Endothelial cell of umbilical vein (primary cell): ENCODE measurements at places on chromosomes 11 and 22. TPM values are rescaled to one million over a fixed set of nuclear protein-coding genes. Genes with fewer than 3 reads are reported as not detected.

- no peak for DNase-seq
These were observed 152.8 kb upstream of the NTM start for GRCh38 chr11:131217313-131218310.

Gene APOL4
- 0.25 and 0.33 TPM in 2 replicates for polyA plus RNA-seq

GRCh38 chr22:24920029-24920428, 26.5 kb downstream of the LHFPL7 start:
- DNase-seq, result no peak

GRCh38 chr11:134786636-134787035, 374.6 kb upstream of the B3GAT1 start:
- no peak for DNase-seq

Gene DPP3
- polyA plus RNA-seq, result 50.4 and 55.8 TPM in 2 replicates

DNA sequence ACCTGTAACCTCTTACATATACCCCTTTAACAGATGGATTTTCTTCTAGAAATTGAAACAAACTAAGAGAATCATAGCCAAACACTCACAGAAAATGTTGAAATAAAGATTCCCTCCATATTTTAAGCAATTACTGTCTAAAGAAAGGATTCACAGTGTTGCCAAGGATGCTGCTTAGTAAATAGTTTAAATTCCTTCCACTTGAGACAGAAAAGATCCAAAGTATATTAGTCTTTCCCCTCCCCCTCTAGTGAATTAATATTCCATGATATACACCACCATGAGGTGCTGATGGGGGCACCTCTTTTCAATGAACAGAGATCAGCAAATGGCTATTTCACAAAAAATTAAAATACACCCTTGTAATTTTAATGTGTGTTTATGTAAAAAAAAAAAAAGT, 186.8 kb downstream of the SOX6 start:
- DNase-seq, result no peak

GRCh38 chr11:7570938-7571521, 57.2 kb downstream of the PPFIBP2 start:
- no peak for DNase-seq

Gene NLRP14
- 0.21 and 0.26 TPM in 2 replicates for polyA plus RNA-seq
